ENCODE measurements at places on chromosomes 4 and X.

GRCh38 chrX:38664285-38664684 lies 102.9 kb downstream of the TSPAN7 start:
- no peak for DNase-seq

DNA sequence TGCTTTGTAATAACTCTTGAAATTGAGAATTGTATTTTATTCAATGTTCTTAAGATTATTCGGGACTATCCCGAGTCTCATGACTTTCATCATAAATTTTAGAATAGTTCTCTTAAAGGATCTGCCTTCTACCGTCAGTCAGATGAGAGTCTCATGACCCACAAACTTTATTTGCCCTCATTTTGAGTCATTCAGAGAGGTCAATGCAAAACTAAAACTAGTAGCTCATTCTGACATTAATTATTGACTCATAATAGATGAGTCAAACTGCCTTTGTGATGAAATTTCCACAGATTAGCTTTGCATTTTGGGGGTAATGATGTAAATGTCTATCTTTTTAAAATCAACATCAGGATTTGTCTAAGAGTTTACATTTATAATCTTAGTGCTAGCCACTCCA lies 1527.3 kb downstream of the TECRL start:
- no peak for DNase-seq

DNA sequence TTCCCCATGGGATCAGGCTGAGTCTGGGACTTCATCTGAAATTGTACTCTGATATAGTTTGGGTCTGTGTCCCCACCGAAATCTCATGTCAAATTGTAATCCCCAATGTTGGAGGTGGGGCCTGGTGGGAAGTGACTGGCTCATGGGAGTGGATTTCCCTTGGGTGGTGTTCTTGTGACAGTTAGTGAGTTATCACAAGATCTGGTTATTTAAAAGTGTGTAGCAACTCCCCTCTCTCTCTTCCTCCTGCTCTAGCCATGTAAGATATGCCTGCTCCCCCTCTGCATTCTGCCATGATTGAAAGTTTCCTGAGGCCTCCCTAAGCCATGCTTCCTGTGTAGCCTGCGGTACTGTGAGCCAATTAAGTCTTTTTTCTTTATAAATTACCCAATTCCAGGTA lies 61.0 kb downstream of the RASGEF1B start:
- DNase-seq, result no peak

- DNase-seq, result no peak
Measured at GRCh38 chr4:20318909-20319277, 67.2 kb downstream of the SLIT2 start.

- no peak for DNase-seq
Measured at GRCh38 chrX:16061296-16061695, 62.1 kb upstream of the GRPR start.

DNA sequence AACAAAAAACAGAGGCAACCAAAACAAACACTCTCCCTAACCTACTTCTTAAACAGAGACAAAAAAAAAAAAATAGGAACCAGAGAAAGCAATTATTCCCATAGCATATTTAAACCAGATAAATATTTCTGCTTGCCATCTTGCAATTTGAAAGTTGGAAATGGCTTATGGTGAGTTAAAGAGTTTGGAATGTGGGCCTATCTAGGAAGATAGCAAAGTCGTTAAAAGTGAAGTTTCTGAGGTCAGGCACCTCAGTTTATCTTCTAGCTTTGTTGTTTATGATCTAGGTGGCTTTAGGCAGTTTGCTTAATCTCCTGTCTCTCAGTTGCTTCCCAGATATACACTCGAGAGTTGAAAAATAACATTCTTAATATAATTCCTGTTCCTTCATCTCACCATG lies 284.2 kb downstream of the KCNIP4 start:
- no peak for DNase-seq

- no peak for DNase-seq
Measured at GRCh38 chrX:140090800-140091124, 125.4 kb upstream of the CXorf66 start.

DNA sequence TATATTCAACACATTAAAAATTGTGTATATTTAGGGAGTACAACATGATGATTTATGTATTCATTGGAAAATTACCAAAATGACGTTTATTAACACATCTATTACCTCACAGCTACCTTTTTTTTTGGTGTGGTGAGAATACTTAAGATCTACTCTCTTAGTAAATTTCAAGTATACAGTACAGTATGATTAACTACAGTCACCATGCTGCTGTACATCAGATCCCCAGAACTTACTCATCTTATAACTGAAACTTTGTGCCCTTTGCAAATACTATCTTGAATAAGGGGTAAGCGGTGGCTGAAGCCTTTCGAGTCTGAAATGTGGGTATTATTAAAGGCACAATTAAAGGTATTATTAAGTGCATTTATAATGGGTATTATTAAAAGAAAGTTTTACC lies 976 bp downstream of the PHKA1 start:
- DNase-seq, result no peak

DNA sequence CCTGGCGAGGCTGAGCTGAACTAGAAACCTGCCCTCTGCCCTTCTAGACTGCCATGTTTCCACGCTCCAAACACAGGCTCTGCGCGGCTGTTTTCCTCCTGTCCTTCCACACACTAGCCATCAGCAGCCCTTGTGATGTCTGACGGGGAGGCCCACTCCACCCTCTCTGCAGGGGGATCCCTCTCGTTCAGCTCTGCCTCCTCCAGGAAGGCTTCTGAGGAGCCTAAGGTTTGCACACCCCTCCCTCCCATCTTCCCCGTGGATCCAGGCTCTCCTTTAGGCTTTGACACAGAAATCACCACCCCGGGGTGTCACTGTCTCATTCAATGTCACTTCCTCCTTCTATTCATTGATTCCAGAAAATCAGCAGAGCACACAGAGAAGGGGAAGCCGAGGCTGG lies 38.6 kb upstream of the CRMP1 start:
- DNase-seq, result no peak

DNA sequence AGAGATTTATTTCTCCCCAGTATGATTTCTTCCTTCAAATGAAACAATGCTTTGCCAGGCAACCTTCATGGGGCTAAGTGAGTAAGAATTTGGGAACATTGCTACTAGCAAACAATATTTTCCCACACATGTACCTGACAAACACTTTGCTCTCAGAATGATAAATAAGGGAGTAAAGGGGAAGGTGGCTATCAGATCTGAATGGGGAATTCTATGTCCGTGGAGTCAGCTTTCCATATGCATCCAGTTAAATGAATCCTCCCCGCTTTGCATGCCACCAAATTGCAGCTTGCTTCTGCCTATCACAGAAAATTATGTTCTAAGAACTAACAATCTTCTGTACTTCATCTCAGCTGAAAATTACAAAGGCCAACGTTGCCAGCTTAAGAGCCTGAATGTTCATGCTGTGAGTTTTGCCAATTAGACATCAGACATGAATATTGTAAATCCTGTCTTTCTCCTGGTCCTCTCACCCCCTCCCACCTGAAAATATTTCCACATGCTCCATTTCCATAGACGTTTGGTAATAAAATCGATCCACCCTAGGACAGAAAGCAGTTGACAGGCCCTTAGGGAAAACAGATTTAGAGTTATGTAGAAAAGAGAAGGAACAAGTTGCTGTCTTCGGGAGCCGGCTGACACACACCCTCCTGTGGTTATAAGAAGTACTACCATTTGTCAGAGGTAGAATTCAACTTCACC lies 6.3 kb downstream of the MEPE start:
- no peak for DNase-seq

- no peak for DNase-seq
Measured at GRCh38 chr4:134727696-134728095, 526.1 kb upstream of the PABPC4L start.

DNA sequence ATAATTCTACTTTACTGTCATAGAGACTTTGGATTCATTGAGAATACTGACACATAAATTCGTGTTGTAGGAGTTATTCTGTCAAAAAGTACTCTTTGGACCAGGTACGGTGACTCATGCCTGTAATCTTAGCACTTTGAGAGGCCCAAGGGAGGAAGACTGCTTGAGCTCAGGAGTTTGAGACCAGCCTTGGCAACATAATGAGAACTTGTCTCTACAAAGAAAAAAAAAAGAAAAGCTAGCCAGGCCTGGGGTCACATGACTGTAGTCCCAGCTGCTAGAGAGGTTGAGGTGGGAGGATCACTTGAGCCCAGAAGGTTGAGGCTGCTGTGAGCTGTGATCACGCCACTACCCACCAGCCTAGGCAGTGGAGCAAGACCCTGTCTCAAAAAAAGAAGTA lies 54.9 kb downstream of the WDR19 start:
- DNase-seq, result no peak

DNA sequence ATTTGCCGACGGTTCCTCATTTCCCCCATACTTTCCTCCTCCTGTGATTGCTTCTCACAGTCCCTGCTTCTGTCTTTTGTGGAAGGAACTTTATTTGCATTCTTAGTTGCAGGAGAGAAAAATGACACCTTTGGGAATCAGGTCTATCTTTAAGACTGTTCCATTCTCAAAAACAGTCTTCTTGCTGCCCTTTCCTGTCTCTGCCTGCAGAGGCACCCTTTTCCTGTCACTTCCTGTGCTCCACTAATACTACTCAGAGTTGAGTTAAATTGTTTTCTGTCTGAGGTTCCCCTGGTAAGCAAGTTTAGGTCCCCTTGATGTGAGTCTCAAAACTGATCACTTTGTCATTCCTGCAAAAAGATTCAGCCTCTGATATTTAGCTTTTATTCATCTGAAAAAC lies 208.8 kb upstream of the CLNK start:
- DNase-seq, result no peak

DNA sequence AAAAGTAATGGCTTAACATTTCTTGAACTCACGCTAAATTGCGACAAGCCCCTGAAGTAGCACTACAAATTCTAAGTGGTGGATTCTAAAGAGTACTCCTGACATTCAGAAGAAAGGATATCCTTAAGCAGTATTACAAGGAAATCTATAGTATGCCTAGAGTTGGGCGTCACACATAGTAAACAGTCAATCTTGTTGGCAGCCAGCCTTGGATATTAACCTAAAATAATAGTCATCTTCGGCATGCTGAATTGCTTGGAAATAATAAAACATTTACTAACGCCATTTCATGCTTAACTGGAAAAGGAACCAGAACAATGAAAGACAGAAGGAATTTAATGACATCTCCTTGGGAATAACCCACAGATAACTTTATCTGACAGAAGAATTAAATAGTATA lies 18.6 kb downstream of the ATP8A1 start:
- no peak for DNase-seq

GRCh38 chr4:101941816-101942358 lies 151.4 kb downstream of the BANK1 start:
- no peak for DNase-seq

DNA sequence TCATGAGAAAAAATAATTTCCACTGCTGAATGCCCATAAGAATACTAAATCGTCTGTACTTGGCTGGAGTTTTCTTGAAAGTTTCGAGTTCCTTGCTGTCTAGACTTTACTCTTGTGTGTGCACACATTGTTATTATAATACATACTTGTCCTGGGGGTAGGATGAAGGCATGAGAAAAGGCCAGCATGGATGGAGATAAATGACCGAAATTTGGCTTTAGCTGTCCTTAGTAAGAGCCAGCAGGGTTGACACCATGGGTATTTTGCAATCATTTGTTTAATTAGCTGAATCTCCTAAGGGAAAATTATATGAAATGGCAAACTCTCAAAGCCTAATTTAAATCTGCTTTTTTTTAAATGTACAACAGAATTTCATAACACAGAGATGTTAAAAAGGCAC lies 641.6 kb downstream of the ADGRL3 start:
- DNase-seq, result no peak

DNA sequence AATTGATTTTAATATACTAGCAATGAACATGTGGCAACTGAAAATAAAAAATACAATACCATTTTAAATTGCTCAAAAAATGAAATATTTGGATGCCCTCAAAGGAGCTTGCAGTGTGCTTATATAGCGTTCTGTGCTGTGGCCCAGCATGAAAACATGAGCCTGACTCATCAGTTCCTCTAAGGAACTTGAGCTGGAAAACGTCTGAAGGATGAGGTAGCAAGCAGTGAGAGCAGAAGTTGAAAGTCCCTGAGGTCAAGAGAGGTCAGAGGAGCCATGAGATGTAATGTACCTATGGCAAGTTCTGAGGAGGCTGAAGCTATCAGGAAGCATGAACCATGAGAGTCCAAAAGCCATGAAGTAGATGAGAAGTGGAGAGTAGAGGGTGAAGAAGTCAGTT lies 59.7 kb downstream of the HMGB3 start:
- DNase-seq, result no peak

GRCh38 chrX:152070144-152070543 lies 68.2 kb downstream of the MAGEA10 start:
- no peak for DNase-seq

DNA sequence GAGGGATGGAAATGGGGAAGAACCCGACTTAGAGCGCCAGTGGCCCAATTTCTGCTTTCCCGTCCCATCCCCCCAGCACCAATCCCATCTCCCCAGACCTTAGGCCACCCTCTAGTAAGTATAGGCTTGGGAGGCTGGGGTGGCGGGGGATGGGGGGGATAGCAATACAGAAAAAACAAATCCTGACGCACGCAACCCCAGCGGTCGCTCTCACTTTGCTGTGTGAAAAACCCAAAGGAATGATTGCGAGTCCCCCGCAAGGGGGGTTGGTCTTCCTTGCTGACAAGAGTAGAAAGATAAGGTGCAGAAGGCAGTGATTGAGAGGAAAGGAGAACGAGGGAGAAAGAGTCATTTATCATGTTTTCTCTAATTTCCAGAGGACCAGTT lies 863 bp downstream of the CPE start:
- DNase-seq, result no peak

GRCh38 chr4:13548059-13548983 lies 4.0 kb upstream of the NKX3-2 start:
- DNase-seq, result no peak

DNA sequence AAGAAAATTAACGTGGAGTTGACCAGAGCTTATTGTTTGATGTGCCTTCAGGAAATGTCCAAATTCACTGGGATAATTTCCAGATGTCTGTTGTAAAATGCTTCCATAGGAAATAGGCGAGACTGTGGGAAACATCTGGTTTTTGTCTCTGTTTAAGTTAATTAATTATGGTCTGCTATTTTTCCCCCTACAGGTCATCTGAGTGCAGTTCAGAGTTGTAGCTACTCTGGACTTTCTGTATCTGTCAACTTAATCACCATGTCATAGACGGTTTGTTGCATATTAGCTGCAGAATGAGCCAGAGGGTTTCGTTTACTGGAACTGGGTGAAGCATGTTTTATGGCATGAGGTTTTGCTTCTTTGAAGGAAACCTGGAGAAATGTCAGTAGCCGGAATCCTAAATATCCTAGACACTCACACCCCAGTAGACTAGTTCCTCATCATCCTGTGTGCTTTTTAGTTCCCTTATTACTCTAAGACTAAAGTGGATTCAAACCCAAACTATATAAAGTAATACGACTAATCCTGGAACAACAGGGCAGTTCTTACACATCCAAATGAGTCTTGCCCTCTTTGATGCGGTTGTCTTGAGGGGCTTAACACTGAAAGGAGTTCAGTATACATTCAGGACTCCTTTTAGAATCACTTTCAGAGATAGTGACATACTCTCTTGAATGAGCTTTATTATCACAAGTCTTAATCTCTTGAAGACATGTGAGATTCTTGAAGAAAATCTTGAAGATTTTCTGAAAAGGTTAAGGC lies 62.5 kb downstream of the PPEF1 start:
- DNase-seq, result no peak

DNA sequence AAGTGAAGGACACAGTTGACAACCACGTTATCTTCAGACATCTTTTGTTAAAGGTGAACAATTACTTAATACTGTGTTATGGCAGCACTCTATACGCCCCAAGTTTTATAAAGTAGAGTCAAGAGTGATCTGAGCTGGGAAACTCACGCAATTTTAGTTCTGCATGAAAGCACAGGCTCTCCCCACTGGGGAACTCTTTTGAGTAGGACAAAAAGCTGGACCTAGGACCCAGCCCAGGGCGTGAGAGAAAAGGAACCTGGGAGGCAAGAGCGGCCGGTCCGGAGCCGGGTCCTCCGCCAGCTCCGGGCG lies 152.6 kb upstream of the SLC4A4 start:
- no peak for DNase-seq

All from activated gamma-delta T cell treated with anti-CD3 and anti-CD28 coated beads, Interleukin-2, amount 50 U/mL, for 16 hours (primary cell).